RPMI7951 (cell line): ENCODE measurements at places on chromosomes 12 and 14. TPM values are rescaled to one million over a fixed set of nuclear protein-coding genes. Genes with fewer than 3 reads are reported as not detected.

DNA sequence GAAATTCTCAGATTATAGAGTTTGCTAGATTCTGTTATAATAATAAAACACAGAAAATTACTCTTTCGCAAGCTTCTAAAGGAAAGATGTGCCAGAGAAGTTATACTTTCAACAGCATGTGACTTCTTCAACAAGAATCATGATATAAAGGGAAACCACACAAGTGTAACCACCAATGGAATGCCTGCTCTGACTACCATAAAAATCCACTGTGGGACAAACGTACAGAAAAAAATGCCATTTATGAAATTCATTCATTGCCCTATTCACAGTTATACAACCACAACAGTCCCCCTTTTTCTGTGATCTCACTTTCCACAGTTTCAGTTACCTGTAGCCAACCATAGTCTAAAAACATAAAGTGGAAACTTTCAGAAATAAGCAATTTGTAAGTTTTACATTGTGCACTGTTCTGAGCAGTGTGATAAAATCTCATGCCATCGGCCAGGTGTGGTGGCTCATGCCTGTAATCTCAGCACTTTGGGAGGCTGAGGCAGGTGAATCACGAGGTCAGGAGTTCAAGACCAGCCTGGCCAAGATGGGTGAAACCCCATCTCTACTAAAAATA, 3.2 kb downstream of the CATSPERB start:
- DNase-seq = no peak

The GLIPR1L1 gene
- not detected in 2 replicates for total RNA-seq

The GUCY2C gene
- total RNA-seq = not detected in 2 replicates

The ESPL1 gene
- total RNA-seq = 11.3 and 12.6 TPM in 2 replicates

- DNase-seq = peak; percentile 19
Observed at GRCh38 chr12:91406920-91407341, 224.3 kb upstream of the DCN start.

GRCh38 chr12:89247541-89247942, 104.8 kb downstream of the DUSP6 start:
- peak; percentile 65 for DNase-seq

The AKAP6 gene
- 1.6 and 3.0 TPM in 2 replicates for total RNA-seq

The PABPN1 gene
- total RNA-seq = 45.6 and 49.7 TPM in 2 replicates

The KRT79 gene
- total RNA-seq = 3.3 and 4.8 TPM in 2 replicates

The MYF6 gene
- total RNA-seq = not detected in 2 replicates

GRCh38 chr14:99040052-99040451, 231.9 kb downstream of the BCL11B start:
- no peak for DNase-seq

- no peak for DNase-seq
Observed at GRCh38 chr12:110825530-110825929, 21.3 kb upstream of the CCDC63 start.

The PLA2G1B gene
- 1.1 TPM in 1 of 2 replicates, not detected in the other for total RNA-seq

DNA sequence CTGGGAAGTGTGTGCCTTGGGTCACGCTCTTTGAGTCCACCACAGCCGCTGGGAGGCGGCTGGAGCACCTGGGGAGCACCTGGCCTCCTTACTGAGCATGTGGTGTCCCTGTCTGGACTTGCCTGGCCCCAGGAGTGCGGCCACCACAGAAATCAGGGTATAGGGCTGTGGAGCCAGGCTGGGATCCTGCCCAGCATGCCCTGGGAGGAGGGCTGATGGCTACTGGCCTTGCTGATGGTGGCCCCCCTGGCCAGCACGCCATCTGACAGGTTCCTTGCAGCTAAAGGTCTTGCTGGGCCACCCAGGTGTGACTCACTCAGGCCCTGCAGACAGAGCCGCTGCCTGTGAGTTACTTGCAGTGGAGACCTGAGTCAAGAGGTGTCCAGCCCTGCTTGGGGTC, 6.0 kb downstream of the ULK1 start:
- DNase-seq = no peak

GRCh38 chr12:122963941-122964265, 2.4 kb downstream of the ABCB9 start:
- no peak for DNase-seq

The KRT83 gene
- not detected in 2 replicates for total RNA-seq

The IFNG-AS1 gene
- not detected in 2 replicates for total RNA-seq

- DNase-seq = peak; percentile 29
Observed at GRCh38 chr14:53044486-53044885, 93.6 kb upstream of the FERMT2 start.

DNA sequence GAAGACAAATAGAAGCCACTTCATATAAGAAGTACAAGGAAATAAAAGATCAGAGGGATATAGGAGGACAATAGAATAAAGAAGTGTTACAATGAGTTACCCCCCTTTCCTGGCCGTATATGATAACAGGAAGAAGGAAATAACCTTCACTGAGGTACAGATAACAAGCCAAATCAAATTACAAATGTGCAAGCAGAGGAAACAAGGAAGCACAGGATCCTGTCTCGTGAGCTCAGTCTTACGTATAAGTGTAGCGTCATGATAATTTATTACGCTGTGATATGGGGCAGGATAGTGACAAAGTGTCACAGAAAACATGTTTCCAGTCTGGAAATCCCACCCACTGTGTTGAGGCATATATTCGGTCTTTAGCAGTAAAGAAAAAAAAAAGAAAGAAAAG, 26.5 kb downstream of the CRACR2A start:
- no peak for DNase-seq

The LRRIQ1 gene
- 0.12 and 0.39 TPM in 2 replicates for total RNA-seq

The SLC25A21 gene
- 0.68 and 0.84 TPM in 2 replicates for total RNA-seq

The PTHLH gene
- 0.84 and 0.88 TPM in 2 replicates for total RNA-seq

DNA sequence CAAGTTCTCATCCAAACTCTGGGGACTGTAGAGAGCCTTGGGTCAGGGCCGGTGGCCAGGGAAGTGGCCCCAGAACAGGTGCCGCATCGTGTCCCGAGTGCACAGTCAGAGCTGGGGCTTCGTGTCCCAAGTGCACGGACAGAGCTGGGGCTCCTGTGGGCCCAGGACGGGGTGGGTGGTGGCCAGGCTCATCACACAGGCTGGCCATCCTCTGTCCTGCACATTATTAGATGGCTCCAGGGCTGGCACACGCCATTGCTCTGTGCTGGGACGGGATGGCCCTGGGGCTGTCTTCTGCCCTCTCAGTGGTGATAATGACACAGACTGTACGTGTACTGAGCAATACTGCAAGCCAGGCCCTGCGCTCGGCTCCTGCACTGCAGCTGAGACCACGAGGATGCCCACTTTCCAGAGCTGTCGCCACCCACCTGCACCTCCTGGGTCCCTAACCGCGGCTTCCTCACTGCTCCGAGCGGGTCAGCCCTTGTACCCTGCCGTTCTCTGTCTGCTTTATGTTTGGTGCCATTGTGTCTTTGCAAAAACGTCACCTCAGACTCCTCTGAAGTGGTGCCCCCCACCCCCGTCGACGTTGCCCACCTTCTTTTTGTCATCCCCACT, 1.9 kb downstream of the FBRSL1 start:
- no peak for DNase-seq

The ABCC9 gene
- total RNA-seq = under 0.01 and 0.12 TPM in 2 replicates

DNA sequence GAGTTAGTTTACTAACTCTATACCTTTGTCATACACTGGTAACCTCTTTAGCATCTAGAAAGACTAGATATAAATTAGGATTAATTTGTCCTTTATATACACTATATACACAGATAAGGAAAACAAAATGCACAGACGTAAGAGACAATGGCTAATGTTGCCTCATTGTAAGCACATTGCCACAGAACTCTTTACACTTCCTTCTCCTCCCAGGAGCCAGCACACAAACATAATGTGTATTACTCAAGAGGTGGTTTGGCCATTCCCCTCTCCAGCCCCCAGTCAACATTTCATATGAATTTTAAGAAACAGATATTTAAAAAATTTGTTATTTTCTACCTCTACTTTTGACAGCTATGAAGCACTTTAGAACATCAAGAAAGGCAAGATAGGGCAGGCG, 131.4 kb upstream of the OR4E1 start:
- DNase-seq = no peak

DNA sequence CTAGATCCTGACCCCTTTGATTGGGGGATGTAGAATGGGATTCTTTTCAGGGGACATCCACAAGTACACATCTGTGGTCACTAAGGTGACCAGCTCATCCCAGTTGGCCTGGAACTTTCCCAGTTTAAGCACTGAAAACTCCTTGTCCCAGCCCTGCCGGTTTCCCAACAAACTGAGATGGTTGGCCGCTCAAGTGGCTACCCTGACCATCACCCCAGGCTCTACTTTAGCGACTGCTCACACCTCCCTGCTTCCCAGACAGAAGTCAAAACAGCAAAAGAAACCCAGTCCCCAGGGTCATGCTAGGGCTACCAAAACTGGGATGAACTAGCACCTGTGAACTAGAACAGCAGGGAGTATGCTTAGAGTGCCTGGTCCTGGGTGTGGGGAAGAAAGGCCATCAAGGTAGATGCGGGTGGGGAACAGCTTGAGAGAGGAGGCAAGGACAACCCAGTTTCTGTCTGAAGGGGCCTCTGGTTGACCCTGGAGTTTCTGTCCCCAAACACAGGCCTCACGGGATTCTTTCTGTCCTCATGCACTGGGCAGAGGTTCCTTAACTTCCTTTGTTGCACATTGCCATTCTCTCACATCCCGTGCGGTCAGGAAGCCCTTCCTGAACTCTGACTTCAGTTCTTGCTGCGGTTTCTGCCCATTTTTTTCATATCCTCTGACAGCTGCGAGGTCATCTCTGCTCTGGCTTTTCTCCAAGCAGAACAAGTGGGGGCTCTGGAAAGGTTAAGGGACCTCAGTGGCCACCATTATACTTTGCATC, 1.6 kb downstream of the LTB4R start:
- DNase-seq = peak; percentile 40

DNA sequence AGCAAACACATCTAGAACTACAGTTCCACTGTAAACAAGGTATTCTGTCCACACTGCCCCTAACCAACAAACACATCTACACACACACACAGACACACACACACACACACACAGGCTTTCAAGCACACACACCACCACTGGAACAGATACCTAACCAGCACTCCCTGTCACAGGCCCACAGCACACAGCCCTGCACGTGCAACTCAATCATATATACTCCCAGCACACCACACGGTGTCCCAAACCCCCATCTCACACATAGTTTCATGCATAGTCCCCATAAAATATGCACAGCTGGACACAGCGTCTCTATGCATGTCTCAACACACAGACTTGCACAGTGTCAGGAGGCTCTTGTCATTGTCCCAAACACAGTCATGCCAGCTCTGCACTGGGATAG, 27.6 kb downstream of the KRT8 start:
- no peak for DNase-seq

DNA sequence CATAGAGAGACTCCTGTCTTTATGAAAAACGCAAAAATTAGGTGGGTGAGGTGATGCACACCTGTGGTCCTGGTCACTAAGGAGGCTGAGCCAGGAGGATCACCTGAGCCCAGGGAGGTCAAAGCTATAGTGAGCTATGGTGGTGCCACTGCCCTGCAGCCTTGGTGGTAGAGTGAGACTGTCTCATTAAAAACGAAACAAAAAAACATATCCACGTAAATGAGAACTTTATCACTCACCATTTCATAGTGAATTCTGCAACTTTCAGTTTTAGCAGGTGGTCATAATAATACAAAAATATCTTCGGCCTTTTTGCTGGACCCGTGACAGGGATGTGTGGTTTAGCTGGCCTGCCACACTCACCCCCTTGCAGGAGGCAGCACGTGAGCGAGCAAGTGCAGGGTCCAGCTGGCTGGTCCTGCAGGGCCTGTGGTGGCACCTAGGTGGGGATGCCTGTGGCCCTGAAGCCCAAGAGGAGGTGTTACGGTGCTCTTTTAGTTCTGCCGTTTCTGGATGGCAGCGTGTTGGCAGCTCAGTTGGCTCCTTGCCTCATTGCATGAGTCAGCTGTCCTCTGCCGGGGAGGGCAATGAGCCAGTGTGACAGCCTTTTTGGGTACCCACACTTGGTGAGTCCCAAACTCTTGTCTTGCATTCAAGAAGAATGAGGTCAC, 1330.7 kb upstream of the TMEM132C start:
- DNase-seq = peak; percentile 76

The NTF3 gene
- 8.6 and 9.4 TPM in 2 replicates for total RNA-seq

The C1QL4 gene
- 1.7 and 3.3 TPM in 2 replicates for total RNA-seq

- peak; percentile 58 for DNase-seq
Observed at GRCh38 chr12:114976959-114977358, 293.0 kb upstream of the TBX3 start.

GRCh38 chr12:64660237-64661018, 50.1 kb downstream of the RASSF3 start:
- no peak for DNase-seq

The SLC15A5 gene
- not detected in 2 replicates for total RNA-seq

The KLRG1 gene
- total RNA-seq = 1.4 and 2.0 TPM in 2 replicates
